ENCODE measurements at places on chromosomes 3 and 15.

DNA sequence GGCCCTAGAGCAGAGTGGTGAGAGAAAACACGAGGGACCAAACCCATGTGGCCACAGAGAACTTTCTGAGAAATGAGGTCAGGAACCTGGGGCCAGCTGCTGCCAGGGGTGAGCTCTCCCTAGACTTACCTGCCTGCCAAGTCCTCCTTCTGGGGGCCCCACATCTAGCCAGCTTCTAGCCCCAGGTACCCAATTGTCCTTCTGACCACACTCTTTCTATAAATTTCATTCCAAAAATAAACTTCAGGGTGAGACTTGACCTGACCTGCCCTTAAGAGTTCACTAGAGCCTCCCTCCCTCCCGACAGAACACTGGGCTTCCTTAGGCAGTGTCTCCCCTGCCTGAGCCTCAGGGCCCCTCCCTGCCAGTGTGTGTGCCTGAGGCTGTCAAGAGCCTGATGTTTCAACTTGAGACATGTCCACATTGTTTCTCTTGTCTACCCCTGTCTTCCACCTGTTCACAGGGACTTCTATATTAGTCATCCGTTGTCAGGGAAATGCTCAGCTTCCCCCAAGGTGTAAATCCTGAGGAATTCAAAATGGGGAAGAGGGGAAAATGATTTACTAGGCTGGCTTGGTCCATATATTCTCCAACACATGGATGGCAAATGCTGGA lies 312.8 kb upstream of the TLE3 start:
- DNase-seq: no peak

DNA sequence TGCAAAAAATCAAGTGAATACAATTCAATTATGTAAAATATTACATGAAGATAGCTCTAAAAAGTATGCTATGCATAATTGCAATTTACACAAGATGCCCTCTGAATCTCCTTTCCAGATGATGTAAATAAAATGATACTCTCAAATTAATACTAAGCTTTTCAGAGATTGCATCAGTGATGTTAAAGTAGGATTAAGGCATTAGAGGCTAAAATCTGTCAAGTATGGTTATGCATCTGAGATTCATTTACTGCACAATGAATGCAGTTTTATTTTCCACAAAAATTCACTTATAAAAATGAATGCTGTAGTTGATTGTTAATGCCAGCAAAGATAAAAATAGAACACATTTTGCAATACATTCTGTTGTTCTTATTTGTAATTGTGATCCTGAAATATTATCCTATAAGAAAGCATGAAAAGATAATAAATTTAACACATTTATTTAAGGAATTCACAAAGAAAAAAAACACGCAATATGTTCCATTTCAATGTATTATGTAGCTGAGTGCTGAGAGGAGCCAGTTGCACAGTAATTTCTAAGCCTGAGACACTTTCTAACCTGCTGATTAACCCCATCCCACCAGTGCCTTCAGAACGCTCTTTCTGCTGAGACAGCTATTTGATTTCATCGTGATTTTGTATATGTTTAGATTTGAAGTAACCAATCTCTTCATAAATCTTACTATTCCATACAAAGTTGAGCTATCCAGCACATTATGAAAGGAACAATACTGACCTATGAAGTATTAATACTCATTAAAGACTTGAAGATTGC lies 224.4 kb downstream of the CADM2 start:
- no peak for DNase-seq

- DNase-seq: no peak
These were observed 216.8 kb downstream of the VGLL3 start for GRCh38 chr3:86774082-86774691.

GRCh38 chr3:172449466-172450149 lies 1.4 kb upstream of the GHSR start:
- no peak for DNase-seq

DNA sequence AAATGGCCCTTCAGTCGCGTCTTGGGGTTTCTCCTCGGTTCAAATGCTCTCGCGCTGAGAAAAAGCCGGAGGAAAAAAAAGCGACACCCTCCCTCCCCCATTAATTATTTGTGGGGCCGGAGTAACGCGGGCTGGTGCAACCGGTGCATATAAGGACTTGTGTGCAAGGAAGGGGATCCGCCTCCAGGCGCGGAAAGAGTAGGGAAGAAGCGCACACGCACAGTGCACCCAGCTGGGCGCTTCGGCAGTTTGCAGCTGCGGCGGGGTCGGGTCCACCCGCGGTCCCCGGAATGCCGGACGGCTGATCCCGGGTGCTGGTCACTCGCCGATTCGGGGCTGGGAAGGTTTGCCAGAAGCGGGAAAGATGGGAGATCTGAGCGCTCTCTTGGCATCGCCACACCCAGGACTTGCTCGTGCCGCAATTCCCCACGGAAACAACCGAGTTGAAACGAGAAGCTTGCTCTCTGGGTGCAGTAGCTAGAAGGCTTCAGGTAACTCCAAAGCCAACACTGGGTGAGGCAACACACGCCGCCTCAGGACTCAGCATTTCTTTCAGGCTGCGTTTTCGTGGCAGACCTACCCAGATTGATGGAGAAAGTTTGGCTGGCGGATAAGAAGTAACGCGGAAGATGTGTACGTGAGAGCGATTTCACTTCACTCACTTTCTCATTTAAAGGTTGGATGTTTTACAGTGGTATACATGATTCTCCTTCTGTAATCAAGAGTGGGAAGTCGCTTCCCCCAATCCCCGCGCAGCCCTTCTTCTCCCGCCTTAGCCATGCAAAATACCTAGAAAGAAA lies 720 bp upstream of the TNIK start:
- no peak for DNase-seq

GRCh38 chr3:127475975-127476705 lies 114.4 kb downstream of the TPRA1 start:
- no peak for DNase-seq

- no peak for DNase-seq
These were observed 214.8 kb downstream of the LSAMP start for GRCh38 chr3:116230431-116231020.

DNA sequence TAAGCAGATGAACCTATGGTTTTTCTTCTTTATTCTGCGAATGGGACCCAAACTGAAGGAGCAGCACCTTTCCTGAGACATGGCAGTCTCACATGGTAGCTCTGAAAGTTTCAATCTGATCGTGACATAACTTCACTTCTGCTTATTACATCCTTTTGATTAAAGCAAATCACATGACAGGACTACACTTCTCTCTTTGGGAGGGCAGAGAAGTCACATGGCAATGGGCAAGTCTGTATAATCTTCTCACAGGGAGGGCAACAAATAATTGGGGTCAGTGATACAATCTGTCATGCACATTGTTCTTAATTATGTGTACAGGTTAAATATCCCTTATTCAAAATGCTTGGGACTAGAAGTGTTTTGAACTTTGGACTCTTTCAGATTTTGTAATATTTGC lies 21.6 kb downstream of the NCBP2 start:
- no peak for DNase-seq

- no peak for DNase-seq
These were observed 199.8 kb upstream of the TLE3 start for GRCh38 chr15:70297465-70298058.

DNA sequence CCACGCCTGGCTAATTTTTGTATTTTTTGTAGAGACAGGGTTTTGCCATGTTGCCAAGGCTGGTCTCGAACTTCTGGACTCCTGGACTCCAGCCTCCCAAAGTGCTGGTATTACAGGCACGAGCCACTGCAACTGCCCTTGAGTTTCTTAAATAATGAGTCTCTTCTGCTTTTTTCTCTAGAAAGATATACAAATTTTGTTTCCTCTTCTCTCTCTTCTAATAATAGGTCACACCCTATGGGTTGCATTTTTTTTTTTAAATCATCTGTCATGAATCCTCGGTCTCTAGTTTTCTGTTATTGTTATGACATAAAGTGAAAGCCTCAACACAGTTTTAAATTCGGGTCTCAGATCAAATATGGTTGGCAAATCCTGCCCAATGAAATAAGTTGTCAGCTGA lies 111.2 kb downstream of the IL12A start:
- no peak for DNase-seq

DNA sequence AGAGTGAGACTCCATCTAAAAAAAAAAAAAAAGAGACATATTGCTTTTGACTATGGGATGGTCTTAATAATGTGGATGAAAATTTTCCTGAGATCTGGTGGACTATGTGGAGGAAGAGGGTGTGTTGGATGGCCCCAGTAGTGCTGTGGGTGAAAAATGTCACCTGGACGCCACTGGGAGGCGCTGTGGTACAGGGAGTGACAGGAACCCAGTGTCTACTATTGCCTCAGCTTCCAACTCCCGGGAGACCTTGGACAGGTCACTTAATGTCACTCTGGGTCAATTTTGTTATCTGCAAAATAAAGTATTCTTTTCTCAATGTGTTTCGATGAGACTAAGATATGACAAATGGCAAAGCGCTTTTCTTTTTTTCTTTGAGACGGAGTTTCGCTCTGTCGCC lies 27.7 kb upstream of the DCP1A start:
- DNase-seq: no peak

DNA sequence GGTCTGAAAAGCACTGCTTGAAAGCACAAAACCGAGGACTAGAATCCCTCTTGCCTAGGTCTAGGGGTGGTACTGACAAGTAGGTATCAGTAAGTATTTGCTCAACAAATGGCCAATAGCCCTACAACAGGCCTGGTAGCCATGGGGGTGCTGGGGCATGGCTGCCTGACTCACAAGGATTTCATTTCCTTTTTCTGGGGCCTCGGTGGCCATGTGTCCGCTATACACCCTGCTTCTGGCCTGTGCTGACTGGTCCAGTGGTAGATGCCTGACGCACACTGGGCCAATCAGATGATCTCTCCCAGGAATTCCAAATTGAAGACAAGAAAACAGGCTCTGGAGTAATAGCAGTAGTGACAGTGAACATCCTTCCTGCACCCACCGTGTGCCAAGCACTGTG lies 29.4 kb downstream of the MELTF start:
- DNase-seq: no peak

- DNase-seq: no peak
These were observed 16.1 kb downstream of the KLF15 start for GRCh38 chr3:126340943-126341754.

- no peak for DNase-seq
These were observed 610.5 kb upstream of the ZNF385D start for GRCh38 chr3:22361521-22361920.

DNA sequence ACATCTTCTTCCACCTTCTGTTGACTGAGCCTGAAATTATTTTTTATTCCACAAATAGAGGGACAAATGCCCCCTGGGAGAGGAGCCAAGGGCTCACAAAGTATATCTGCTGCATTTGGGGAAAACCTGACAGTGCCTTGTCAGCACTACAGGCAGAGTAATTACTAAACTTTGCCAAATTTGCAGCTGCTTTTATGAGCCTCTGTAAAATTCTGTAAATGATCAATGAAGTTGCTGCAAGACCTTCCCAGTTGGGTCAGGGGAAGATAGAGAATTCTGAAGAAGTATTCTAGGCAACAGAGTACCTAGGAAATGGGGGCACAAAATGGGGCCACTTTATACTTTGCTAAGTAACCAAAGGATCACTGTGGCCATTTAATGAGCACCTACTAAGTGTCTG lies 10.5 kb downstream of the GHSR start:
- DNase-seq: no peak

DNA sequence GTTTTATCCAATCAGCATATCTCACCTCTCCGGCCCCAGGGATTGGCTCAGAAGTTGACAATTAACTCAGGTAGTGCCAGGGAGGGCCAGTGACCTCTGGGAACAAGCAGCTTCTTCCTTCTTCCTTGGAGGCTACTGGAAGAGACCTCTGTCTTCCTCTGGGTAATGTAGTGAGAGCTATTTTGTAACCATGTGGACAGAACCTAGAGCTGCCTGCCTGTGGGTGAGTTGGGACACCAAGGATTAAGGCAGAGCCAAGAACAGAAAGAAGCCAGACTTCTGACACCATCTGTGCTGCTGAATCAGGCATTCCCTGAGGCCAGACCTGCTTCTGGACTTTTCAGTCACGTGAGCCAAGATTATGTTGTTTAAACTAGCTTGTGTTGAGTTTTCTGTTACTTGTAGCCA lies 5.9 kb upstream of the NDUFAF1 start:
- no peak for DNase-seq

GRCh38 chr15:67067930-67068551 lies 2.6 kb downstream of the SMAD3 start:
- no peak for DNase-seq

DNA sequence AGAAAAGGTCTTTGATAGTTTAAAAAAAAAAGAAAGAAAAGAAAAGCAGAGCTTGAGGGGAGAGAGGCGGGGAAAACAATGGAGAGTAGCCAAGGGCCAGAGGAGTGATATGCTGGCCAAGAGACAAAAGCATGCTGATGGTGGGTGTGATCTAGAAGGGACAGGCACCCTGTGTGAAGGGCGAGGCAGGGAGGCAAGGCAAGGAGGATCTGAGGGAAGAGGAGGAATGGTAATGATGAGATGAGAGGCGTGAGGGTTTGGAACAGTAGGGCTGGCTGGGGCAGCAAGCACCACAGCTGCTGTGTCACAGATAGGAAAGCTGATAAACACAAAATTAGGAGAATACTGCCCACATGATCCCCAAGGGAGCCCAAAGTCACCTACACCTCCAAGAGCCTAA lies 65.5 kb downstream of the LARS2 start:
- DNase-seq: no peak

DNA sequence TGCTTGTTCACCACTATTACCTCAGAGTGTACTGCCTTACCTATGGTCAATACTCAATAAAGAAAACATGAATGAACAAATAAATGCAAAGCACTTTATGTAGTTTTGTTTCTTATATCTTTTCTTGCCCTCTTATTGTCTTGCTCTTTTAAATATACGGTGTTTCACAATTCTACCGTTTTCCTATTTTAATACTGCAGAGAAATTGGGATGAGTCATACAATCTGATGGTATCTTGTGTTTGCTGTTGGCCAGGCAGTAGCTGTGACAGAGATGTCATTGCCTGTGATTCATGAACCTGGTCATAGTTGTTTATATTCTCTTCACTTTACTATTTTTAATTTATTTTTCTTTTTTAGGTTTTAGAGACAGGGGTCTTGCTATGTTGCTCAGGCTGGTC lies 48.3 kb downstream of the SERP1 start:
- no peak for DNase-seq

DNA sequence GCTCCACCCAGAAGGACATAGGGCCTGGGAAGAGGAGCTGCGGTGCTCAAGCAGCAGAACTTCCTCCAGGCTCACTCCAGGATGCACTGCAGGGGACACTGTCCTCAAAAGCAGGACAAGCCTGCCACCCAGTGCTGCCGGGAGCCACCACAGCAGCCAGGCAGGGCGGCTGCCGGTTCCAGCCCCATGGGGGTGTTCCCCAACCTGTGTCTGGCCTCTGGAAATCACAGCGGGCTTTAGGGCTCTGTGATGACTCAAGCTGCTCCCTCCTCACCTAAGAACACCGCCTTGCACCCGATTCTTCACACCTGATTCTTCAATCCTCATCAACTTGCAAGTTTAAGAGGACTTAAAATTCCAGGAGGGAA lies 71.9 kb upstream of the SLC6A11 start:
- DNase-seq: no peak

- no peak for DNase-seq
These were observed 1.1 kb upstream of the CSRNP1 start for GRCh38 chr3:39154280-39155021.

DNA sequence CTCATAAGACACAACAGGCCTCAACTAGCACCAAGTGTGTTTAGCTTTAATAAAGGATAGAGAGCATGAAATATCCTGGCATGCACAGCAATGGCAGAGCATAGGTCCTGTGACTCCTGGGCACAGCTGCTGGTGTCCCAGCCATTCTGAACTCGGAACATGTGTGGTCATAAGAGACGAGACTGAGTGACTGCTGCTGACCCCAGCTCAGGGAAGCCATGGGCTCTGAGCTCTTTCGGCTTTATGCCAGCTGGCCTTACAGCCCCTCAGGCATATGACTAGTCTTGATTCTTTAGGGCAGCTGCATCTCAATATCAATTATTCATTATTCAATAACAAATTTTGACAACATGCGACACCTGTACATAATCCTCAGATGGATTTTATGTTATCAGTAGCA lies 62.4 kb upstream of the TOPAZ1 start:
- no peak for DNase-seq

Data from omental fat pad (tissue), 4 donors.